ENCODE measurements at places on chromosomes 4 and X.

DNA sequence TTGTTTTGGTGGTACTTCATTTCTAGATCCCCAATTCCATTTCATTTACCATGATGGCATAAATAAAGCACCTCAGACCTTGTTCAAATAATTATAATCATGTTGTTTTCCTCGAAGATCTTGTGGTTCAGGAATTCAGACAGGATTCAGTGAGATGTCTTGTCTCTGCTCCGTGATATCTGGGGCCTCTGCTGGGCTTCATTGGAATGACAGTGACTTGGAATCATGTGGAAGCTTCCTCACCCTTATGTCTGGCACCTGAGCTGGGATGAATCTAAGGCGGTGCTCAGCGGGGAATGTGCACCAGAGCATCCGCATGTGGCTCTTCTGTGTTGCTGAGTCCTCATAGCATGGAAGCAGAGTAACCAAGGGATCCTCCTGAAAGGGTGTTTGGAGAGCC is 132.2 kb downstream of the VEGFC start:
- no peak for DNase-seq

DNA sequence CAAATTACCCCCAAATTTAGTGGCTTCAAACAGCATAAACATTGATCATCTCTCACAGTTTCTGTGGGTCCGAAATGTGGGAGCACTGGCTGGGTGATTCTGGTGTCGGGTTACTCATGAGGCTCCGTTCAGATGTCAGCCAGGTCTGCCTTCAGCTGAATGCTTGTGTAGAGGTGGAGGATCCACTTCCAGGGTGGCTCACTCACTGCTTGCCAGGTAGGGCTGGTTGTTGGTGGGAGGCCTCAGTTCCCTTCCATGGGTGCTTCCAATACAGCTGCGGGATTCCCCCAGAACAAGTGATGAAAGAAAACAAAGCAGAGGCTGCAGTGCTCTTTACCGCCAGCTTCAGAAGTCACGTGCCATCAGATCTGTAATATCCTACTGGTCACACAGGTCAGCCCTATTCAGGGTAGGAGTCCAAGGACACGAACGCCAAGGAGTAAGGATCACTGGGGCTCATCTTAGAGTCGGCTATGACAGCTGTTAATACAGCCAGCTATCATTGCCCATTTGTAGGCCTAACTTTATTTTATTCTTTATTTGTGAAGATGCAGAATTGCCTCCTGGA is 1.1 kb upstream of the SMIM43 start:
- no peak for DNase-seq

DNA sequence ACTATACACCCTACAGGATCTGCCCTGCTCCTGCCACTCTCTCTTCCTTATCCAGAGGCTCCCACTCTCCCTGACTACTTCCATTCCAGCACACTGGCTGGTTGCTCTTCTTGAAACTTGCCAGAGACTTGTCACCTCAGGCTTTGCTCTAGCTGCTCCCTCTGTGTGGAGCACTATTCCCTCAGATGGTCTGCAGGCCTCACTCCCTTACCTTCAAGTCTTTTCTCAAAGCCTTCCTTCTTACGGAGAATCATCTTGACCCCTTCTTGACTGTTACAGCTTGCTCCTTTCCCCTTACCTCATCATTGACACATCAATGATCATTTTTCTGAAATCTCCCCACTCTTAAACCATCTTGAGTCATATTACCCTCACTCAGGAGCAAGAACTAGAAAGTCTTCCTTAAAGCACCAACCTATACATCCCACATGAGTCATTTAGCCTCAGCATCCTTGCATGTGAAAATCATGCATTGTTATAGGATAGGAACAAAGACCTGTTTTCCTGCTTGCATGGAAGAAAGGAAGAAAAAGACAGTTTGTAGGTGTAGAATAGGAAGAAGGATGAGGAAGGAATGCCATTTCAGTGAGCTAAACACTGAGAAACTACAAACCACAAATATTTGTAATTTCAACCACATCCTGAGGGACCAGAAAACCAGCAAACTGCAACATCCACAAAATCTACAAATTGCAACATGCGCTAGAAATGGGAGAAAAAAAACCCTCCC is 55.7 kb downstream of the ANTXR2 start:
- DNase-seq = no peak

GRCh38 chr4:173334085-173334890 is at the start of gene HMGB2:
TSS of gene HMGB2 (minus strand) at chr4:173334358. CDS start at chr4:173333649, 709 bp downstream.
- DNase-seq = peak; percentile 100

DNA sequence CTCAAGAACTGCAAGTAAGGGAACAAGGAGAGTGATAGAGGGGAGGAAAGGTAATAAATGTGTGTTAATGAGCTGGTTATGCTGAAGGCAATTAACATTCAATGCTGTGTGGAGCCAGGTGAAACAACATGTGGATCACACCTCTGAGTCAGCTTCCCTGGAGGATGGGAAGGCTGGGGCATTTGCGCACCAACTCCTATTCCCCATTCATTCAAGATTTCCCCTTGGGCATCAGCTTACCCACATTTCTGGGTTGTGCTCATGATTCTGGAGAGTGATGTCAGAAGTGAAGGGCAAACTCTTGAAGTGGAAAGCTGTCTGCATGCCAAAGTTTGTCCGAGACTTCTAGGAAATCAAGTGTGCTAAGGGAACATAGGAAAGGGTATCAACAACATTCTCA is 461.4 kb downstream of the MID1IP1 start:
- DNase-seq = no peak

DNA sequence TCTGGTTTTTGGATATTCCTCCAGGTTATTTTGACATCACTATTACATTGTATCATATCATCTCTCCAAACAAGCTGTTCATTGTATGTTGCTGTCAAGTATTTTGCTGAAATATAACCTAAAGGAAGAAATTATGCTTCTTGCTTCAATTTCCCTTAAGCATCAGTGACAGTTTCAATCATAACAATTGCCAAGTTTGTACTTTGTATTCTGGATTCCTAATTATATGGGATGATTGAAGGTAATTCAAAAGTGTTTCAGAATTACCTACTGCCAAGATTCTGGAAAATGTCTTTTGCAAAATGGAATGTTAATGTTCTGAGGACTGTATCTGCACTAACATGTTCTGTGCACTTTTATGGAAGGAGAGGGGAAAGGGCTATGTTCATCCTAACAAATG is 228.7 kb downstream of the PRDM5 start:
- DNase-seq = no peak

DNA sequence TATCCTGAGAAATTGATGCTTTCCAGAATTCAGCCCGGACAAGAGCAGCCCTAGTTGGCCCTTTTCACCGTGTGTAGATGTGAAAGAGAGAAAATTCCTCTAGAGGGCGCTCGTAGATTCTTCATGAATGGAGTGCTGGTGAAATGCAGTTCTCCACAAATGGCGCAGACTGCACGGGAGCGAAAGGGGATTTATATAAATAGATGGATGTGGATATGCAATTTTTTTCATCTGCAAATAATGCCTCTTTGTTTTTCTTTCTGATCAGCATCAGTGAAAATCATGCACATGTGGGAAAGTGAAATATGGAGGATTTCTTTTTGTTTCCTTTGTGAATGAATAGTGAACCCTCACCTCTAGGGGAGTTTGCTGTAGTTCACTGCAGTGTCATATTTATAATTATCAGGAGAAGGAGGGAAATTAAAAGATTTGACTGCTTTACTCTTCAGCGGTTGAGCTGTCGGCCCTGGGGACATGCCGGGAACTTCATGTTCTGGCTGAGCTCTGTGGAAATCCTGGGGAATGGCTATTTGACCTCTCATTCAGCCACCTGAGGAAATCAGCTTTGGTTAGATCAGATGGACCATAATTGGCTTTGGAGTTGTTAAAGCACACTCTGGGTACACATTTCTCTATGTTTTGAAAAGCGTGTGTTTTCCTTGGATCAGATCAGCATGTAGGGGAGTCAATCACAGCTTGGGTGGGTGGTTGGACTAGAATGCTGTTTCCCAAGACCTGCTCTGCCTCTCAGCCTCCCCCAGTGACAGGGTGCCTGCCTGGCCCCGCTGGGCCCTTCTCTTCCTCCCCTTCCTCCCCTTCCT is 115.0 kb upstream of the SHISA3 start:
- peak; percentile 33 for DNase-seq

GRCh38 chrX:74835566-74835965 is 89.7 kb downstream of the NEXMIF start:
- DNase-seq = no peak

GRCh38 chr4:101271516-101271915 is 75.8 kb downstream of the PPP3CA start:
- DNase-seq = no peak

DNA sequence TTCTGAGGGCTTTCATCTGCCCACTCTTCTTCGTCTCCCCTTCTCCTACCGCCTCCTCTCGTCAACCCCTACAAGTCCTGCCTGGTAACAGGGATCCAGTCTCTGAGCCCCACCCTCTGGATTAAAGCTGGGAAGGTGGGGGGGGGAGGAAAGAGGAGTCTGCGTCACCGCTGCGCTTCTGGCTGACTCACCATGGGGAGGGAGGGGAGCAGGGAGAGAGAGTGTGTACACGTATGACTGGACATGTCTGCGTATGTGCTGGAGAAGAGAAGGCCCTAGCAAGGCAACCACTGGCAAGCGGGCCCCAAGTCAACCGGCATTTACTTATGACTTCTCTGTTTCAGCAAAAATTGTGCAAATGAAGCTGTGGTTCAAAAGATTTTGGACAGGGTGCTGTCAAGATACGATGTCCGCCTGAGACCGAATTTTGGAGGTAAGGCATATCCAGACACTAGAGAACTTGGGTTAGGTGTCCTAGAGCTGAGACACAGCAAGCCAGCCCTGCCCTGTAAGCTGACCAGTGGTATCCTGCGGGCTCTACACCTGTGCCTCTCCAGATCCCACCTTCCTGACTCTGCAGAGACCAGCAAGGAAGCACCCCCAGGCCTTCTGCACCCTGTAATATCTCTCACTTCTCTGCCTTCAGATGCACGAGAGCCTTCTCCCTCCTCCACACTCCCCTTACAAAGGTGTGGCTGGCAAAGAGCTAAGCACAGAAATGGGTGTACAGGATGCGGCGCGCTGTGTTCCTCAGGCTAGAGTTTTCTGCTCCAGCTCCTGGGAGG is 2.5 kb downstream of the GABRQ start:
- DNase-seq = no peak

DNA sequence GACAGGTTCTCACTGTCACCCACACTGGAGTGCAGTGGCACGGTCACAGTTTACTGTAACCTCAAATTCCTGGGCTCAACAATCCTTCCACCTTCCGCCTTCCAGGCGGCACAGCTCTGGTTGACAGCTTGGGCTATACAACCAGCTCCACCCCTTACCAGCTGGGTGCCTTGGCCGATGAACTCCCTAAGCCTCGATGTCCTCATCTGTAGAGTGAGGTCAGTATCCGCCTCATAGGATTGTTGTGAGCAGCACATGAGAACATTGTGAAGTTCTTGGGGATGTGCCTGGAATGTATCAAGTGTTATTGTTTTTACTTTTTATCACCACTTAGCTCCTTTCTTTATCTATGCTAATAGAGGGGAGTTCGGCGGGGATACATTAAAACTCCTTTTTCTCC is 23.3 kb downstream of the UCHL1 start:
- DNase-seq = no peak

GRCh38 chr4:18250564-18250963 is 229.0 kb upstream of the LCORL start:
- DNase-seq = no peak

DNA sequence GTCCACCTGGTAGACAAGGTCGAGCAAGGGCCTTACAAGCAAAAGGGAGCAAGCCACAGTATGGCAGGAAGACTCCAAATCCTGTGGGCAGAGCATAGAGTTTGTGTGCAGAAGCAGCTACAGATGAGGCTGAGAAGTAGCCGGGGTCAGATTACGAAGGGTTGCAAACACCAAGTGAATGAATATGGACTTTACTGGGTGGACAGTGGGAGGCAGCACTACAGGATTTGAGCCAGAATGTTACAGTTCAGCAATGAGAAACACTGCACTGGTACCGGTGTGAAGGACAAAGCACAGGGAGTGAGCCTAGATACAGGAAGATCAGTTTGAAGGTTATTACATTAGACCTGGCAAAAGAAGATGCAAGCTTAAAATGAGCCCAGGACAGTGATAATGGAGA is 46.1 kb upstream of the HOPX start:
- DNase-seq = no peak

GRCh38 chr4:63049726-63050125 is 1359.5 kb downstream of the TECRL start:
- no peak for DNase-seq

GRCh38 chr4:88859191-88859812 is 161.7 kb upstream of the NAP1L5 start:
- DNase-seq = no peak

- no peak for DNase-seq
Observed at GRCh38 chr4:184978211-184978610, 40.1 kb upstream of the HELT start.

DNA sequence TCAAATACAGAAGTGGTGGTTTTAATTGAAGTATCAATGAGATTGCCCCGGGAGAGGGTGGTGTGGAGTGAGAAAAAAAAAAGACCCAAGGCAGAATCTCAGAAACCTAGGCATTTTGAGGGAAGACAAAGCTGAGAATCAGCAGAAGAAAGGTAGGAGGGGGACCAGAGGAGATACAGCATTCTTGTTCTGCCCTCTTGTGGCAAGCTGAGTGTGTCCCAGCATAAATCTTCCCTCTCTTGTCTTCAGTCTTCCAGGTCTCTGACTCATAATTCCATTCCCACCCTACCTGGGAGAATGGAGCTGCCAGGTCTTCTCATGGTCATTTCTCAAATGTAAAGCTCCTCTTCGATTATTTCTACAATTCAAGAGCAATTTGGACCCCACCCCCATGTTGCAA is 32.7 kb upstream of the MAGED1 start:
- no peak for DNase-seq

DNA sequence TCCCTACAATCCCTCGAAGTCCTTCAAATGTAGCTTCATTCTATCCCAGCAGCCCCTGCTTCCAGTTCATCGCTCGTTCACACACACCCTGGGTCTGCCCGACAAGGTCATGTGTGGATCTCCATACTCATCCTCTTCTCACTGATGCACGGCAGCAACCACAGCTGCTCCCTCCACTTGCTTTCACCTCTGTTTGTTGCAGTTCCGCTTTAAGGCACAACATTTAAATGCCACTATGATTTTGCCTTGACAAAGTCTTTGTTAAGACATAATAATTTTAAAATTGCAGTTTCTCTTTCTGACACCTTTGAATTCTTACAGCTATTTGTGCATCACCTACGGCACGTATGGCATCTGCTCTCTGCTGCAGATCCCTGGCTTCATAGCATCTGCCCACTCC is 1.8 kb downstream of the ODAPH start:
- no peak for DNase-seq

- DNase-seq = no peak
Observed at GRCh38 chr4:147975933-147976928, 244.3 kb downstream of the ARHGAP10 start.

DNA sequence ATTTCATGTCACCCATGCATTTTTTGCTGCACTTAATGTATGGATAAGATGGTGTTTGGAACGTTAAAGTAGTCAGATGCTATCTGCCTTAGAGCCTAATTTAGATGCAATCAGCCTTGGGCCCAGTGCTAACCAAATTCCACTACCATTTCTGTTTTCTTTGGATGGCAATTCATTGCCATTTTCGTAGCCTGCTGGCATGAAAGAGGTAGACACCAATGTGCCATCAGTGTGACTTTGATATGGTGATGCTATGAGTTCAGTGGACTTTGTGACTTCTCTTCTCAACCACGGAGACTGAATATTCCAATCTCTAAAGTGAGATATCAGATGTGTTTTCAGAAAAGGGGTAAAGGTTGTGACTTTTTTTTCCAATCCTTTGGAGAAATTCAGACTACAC is 1.5 kb downstream of the ETFDH start:
- DNase-seq = no peak

Data from glutamatergic neuron (in vitro differentiated cells).